ENCODE measurements at places on chromosomes 7 and 10. TPM values are rescaled to one million over a fixed set of nuclear protein-coding genes. Genes with fewer than 3 reads are reported as not detected.

The CPN1 gene
- total RNA-seq = not detected

- DNase-seq = no peak
Observed at GRCh38 chr10:38003588-38003987, 6.9 kb upstream of the ZNF33A start.

GRCh38 chr10:104259999-104260774 is 5.5 kb downstream of the GSTO1 start:
- DNase-seq = no peak

DNA sequence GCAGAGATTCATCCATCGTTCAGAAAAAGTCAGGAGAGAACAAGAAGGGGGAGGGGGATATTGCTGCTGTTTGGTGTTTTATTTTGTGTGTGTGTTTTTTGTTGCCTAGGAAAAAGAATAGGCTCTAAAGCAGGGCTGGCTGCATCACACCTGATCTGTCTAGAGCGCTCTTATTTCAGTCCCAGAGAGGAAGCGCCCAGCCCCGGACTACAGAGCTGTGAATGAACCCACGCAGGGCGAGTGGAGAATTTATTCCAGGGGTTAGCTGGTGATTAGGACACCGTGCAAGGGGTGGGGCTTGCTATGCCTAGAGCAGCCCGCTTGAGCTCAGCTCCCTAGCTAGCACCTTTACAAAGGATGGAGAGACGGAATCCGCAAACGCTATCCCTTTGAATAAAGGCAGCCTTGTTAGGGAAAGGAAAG is 621 bp upstream of the FAM13C start:
- peak; percentile 51 for DNase-seq

GRCh38 chr7:69898189-69898588 is 299.9 kb downstream of the AUTS2 start:
- no peak for DNase-seq

GRCh38 chr10:4283846-4284610 is 499.0 kb upstream of the KLF6 start:
- no peak for DNase-seq

DNA sequence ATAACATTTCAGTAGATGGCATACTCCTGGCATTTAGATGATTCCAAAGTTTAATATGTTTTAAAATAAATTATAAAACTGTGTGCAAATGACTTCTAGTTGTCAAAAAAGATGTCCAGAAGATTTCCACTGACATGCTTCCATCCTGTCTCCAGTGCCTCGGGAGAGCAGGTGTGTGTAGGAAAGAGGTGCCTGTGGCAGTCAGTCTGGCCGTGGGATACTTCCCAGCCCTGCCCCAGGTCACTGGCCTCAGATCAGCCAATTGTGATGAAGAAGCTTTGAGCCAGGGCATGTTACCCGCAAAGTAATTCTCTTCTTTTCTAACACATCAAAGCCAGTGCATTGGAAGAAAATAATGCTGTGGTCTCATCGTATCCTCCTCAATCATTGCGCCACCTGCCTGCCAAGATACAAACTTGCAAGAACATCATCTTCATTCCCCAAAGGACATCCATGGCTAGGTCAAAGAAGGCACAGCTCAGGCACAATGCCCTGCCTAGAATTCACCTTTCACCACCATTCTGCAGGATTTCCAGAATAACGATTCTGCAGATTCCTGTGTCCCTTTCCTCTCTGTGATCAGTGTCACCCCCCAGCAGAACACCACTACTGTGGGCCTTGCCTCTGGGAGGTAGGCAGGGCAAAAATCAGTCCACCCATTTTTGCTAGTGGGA is 6.3 kb upstream of the KCNMA1 start:
- DNase-seq = no peak

DNA sequence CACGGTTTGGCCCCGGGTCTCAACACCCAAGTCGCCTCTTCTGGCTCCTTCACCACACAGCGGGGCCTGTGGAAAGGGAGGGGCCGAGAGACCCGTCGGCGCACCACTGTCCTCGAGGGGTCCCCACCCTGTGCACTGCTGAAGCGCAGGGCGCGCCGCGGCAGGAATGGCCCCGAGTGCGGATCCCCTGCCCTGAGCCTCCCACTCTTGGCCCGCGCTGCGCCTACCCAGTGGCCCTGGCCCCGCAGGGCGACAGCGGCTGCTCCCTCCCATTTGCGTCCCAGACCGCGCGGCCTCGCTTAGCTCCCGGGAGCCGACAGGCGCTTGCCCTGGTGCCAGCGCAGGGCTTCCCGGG is 2.1 kb upstream of the SFMBT2 start:
- no peak for DNase-seq

- no peak for DNase-seq
Observed at GRCh38 chr7:140981951-140982350, 32.8 kb downstream of the MRPS33 start.

The SHTN1 gene
- 54.1 TPM for total RNA-seq

The LAMB1 gene
- total RNA-seq = 31.4 TPM

DNA sequence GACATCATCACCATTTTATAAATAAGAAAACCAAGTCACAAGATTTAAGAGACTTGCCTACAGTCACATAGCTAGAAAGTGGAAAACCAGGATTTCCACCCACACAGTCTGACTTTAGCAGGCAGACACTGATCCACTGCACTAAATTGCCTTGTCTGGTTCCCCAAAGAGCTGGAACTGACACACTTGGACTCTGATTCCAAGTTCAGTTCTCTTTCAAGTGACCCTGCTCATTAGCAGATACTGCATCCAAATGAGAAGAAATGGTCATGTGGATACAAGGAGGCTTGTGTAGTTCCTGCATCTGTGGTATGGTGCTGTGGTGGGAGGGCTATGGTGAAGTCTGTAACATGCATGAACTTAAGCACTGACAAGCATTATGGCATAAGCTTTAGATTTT is 180.1 kb upstream of the MKLN1 start:
- DNase-seq = no peak

DNA sequence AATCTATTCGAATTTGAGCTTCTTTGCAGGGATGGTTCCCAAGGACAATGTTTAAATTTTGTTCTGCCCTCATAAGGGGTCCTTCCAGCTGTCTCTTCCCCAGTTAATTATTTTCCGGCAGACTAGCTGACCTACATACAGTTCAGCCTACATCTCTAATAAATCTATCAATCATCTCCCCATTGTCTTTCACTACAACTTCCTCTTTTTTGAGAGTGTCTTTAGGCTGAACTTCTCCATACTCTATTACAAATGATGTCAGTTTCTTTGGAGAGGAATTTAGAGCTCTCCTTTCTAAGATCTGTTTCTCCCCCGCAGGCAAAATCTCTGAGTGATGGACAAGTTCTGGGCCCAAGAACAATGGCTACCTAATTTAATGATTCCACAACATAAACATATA is 122.2 kb downstream of the PCLO start:
- DNase-seq = no peak

The CALHM3 gene
- total RNA-seq = not detected

- no peak for DNase-seq
Observed at GRCh38 chr10:19767876-19768275, 48.4 kb upstream of the PLXDC2 start.

GRCh38 chr10:16562891-16563290 is 41.2 kb upstream of the C1QL3 start:
- DNase-seq = no peak

The MSMB gene
- total RNA-seq = not detected

DNA sequence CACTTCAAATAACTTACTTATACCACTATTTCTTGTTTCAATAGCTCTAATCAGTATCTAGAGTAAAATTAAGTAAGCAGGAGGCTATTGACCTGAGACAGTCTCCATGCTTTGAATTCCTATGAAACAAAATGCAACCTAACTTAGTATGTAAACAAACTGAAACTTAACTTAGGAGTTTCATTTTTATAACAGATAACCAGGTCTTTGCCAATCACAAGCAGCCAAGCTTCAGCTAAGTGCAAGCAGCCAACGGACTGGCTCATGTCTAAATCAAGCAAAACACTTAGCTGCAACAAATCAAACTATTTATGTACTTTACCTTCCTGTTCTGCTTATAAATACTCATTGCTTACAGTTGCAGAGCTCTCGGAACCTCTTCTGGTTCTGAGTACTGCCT is 4.4 kb upstream of the GSTK1 start:
- no peak for DNase-seq

DNA sequence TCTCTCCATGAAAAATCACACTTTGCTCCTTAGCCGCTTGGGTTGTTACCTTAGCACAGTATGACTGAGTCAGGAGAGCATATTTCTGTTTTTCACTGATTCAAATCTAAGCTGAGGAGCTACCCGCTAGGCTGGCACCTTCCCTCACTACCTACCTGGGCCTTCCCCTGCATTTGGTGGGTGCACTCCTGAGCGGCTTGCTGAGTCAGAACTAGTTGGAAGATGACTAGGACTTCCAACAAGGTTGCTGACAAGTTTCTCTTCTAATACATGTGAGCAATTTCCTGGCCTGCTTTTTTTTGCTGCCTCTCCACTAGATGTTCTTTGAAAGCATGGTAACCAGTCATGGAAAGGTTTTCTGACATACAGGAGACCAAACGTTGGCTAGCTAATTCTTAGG is 43.8 kb upstream of the SEC61G start:
- no peak for DNase-seq

The TMEM225B gene
- not detected for total RNA-seq

DNA sequence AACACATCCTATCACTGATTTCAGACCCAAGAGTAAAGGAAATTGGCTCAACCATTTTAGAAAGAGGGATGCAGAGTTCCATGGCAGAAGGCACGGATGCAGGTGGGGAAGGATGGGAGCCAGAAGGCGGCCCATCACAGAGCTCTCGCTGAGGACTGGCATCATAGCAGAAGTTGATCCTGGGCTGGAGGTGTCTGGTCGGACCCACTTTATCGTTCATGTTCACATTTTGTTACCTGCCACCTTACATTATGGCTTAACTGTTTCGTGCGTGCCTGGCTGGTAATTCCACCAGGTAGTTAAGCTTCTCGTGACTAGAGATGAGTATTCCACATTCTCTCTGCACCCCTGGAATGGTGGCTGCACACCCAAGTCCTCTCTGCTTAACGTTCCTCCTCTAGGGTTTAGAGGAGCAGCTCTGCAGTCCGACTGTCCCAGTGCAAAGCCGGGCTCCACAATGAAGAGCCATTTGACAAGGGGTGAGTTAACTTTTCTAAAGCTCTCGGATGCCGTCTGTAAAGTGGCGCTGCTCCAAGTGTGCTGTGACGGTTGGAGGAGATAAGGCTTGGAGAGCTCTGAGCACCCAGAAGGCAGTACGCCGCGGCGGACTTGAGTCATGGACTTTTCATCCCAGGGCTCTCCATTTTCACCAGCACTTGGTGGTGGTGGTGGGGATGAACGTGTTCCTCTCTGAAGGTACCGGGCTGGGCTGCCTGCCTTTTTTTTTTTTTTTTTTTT is 157.1 kb upstream of the SHH start:
- no peak for DNase-seq

- DNase-seq = no peak
Observed at GRCh38 chr7:20581956-20582355, 33.5 kb upstream of the ABCB5 start.

GRCh38 chr10:88954458-88955083 is 2.0 kb upstream of the ACTA2 start:
- DNase-seq = no peak

DNA sequence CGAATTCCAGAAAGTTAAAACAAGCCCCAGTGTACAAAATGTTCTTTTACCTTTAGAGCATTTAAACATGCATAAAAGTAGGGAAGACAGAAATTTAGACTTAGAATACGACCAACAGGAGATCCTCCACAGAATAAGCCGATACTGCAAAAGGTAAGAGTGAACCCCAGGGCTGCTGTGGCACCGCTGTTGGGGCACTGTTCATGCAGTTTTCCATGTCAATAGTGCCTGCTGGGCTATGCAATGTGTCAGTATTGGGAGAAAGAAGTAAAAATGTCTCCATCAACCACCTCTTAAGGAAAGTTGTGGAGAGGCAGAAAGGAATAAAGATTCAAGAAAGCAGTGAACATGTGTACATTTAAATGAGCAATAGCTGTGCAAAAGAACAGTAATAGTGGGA is 326.5 kb upstream of the SEMA3C start:
- DNase-seq = no peak

The ZCCHC24 gene
- 6.2 TPM for total RNA-seq

DNA sequence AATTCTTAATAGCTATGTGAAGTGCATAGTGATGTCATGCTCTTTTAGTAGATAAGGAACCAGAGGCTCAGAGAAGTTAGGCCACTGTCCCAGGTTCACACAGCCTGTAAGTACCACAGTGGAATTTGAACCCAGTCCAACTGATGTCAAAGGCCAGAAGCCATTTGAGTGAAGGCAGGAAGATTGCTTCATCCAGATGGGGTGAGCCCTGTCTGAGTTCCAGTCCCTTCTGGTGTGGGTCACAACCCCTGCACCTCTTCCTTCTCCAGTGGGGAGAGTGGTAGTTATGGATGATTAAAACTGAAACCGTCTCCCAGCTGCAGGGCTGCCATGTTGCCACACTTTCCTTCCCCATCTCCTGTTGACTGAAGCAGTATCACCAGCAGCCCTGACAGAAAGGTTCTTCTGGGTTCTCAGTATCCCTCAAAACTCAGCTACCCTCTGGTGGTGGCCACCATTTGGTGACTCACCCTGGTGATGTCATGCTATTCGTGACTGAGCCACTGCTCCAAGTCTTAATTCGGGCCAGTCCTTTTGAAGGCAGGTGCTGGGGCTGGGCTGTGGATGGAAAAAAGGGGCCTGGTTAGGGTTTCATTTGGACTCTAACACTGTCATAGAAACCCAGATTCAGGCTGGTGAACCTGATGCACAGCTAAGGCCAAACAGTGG is 1.5 kb upstream of the C10orf95 start:
- peak; percentile 29 for DNase-seq

The EPDR1 gene
- 16.4 TPM for total RNA-seq

DNA sequence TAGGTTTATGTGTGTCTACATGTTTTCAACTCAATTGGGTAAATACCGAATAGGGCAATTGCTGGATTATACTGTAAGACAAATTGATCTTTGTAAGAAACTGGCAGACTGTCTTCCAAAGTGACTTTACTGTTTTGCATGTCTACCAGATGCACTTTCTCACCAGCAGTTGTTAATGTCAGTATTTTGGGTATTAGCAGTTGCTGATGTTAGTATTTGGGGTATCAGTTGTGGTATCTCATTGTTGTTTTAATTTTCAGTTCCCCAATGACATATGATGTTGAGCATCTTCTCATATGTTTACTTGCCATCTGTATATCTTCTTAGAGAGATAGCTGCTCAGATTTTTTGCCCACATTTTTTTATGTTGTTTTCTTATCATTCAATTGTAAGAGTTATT is 10.6 kb downstream of the PDE6C start:
- DNase-seq = no peak

DNA sequence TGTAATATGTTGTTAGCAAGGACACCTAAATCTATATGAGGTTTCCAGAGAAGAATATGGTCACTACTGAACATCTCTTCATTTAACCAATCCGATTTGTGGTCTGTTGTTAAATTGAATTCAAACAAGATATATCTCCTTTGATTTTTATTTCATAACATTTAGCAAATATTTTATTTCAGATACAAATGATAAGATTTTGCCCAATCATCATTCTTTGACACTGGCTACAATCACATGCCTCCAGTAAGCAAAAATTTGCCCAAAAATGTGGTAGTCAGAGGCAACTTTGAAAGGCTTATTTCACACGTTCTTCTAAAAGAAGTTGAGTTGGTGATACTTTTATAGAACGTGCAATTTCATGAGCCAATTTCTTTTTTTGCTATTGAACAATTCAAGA is 44.7 kb upstream of the AGMO start:
- DNase-seq = no peak
